ENCODE measurements at places on chromosomes 1 and 21.

- DNase-seq: no peak
Observed at GRCh38 chr21:37803101-37803651, 113.1 kb downstream of the KCNJ6 start.

GRCh38 chr1:31345635-31346034, 27.2 kb downstream of the FABP3 start:
- no peak for DNase-seq

GRCh38 chr1:215567491-215568298, 591 bp downstream of the KCTD3 start:
- peak; percentile 89 for DNase-seq

DNA sequence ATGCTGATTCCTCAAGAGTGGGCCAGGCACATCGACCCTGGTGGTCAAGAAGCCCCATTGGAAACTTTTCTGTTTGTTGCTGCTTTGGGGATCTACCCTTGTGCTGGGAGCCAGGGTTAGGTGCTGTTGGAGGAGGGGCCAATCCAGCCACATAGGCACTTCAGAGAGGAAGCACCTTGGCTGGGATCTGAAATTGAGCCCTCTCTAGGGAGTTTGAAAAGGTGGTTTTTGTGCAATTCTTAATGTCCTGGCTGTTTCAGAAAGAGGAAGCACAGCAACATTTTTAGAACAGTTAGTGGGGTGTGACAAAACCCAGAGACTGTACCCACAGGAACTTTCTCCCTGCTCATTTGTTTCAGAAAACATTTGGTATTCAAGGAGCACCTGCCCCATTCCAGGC, 17.2 kb upstream of the BEND5 start:
- no peak for DNase-seq

DNA sequence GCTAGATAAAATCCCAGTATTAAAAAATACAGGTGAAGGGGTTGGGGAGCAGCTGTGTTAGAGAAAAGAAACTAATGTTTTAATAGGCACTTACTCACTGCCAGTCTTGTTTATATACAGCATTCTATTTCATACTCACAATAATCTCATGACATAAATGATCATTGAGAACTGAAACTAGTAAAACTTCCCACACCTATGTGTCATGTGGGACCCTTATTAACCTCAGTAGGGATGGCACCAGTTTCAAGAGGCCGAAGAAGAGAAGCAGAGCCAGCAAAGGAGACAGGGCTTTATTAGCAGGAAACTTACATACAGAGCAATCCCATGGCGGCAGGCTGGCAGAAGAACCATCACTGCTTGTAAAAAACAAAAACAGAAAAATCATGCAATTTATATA, 48.8 kb upstream of the KCNH1 start:
- no peak for DNase-seq

DNA sequence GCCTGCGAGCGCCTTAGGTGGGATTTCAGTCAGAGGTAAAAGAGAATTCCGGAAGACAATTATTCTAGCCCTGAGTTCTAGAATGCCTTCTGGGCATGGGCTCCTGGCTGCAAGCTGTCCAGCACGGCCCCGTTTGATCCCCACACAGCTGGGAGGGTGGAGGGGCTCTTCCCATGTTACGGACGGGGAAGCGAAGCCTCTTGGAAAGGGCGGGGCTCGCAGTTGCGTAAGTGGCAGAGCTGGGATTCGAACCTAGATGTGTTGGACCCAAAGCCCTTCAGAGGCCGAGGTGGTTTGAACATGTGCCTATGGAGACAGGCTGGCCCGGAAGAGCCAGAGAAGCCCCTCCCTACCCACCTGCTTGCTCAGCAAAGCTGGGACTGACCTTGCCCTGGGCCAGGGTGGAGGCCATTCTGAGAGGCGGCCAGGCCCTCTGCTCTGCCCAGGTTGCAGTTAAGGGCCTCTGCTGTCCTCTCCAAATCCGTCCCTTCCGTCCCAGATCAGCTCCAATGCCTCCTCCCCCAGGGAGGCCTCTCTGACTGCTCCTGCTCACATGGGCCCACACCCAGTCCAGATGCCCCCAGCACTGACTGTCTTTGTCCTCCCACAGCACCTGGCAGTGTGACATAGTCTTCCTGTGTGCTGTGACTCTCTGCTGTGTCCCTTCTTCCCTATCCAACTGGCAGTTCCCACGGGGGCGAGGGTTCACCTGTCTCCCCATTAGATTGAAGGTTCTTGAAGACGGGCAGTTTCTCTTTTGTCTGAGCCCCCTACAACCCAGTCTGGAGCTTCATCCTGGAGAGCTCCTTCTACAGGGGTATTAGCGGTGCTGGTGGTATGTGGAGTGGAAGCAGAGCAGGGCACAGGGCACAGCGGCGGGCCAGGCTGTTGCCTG, 1.2 kb upstream of the HSPB7 start:
- no peak for DNase-seq
